Peyer's patch (tissue), 4 donors: ENCODE measurements at places on chromosomes 13 and 19. TPM values are rescaled to one million over a fixed set of nuclear protein-coding genes. Genes with fewer than 3 reads are reported as not detected.

- DNase-seq = no peak
Measured at GRCh38 chr19:46823049-46823448, 27.6 kb downstream of the AP2S1 start.

DNA sequence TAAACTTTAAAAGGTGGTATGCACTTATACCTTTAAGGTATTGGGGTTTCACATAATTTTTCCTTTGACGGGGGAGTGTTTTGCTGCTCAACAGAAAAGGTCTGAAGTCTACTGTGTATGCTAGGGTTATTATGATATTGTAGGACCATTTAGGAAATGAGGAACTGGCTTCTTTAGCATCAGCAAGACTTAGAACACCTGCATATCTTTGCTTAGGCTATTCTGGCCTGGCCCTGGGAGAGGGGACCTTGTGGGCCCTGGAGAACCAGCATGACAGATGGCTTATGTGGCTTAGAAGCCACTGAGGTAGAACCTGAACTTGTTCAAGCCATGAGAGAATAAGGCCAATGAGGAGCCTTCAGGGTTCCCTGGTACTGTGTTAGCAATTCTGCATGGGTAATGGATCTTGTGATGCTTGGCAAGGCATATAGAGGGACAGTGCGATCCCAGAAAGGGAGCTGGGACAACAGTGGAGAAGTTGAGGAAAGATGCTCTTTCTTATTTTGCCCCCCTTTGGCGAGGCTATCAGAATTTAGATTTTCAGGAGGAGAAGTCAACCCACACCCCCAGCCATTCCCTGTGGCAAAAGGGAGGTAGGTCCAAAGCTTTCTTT lies 4.3 kb downstream of the RGCC start:
- DNase-seq = no peak

- DNase-seq = peak; percentile 95
Measured at GRCh38 chr19:20237773-20238623, 71.0 kb downstream of the ZNF486 start.

Gene APOC4
- total RNA-seq = not detected

Gene EID2B
- total RNA-seq = 0.35 TPM

Gene NLRP12
- not detected for total RNA-seq

DNA sequence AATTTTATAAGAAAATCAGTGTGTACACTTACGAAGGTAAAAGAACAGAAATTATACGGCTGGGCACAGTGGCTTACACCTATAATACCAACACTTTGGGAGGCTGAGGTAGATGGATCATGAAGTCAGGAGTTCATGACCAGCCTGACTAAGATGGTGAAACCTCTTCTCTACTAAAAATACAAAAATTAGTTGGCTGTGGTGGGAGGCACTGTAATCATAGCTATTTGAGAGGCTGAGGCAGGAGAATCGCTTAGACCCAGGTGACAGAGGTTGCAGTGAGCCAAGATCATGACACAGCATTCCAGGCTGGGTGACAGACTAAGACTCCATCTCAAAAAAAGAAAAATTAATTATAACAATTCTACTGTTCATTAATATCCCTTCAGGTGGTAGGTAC lies 151.9 kb downstream of the ZNF737 start:
- DNase-seq = no peak

GRCh38 chr13:28268800-28269223 lies 130.5 kb downstream of the PAN3 start:
- no peak for DNase-seq

GRCh38 chr13:31703780-31704179 lies 35.5 kb upstream of the RXFP2 start:
- no peak for DNase-seq
